ENCODE measurements at places on chromosomes 7 and 10.

DNA sequence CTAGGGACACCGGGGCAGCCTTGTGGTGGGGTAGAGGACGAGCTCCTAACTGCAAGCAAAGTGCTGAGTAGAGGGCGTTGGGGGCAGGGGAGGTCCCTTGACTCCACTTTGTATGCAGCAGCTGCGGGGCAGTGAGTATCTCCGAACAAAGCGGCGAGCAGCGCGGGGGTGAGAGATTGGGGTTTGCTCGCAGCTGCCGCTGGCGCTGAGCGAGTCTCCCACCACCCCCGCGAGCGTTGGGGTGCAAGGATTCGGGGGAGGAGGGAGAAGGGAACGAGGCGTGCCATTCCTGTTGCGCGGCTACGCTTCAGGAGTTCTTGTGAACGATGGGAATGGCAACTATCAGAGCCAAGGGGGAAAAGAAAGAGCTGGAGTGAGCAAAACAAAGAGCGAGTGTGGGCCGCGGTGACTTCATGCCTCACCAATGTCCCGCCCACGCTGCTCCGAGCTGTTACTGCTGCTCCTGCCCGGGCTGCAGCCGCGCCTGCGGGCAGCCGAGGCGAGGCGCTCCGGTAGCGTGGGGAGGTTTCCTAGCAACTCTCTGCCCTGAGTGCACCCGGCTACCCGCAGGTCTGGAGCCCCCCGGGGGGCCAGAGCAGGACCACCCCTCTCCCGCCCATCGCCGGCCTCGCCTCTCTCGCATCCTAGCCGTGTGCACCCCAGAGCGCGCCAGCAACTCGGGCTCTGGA is at the start of gene ITGB8:
TSS of gene ITGB8 (plus strand) at position 662 of the 689 bp plus-strand sequence. CDS start 907 bp downstream, outside the sequence.
- DNase-seq = peak; percentile 72

DNA sequence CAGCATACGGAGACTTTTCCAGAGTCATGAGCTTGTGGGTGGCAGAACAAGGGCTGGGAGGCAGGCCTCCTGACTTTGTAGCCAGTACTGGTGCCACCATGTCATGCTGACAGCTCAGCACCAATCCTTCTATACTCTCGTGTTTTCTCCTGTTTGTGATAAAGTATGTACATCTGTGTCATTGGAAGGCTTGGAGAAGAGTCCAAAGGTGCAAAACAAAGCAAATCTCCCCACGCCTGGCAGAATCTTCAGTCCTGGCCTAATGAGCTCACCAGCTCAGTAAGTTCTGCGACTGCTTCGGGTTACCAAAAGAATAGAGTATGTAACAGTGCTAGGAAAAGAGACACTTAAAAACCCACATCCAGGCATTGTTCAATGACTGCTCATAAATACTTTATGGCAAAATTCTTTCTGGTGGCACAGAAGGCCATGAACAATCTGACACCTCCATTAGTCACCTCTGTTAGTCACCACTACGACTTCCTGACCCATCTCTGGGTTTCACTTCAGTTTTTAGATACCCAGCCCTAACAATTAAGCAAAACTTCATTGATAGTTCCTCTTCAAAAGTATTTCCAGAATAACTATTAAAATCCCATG is 24.5 kb downstream of the STEAP1 start:
- DNase-seq = peak; percentile 74

DNA sequence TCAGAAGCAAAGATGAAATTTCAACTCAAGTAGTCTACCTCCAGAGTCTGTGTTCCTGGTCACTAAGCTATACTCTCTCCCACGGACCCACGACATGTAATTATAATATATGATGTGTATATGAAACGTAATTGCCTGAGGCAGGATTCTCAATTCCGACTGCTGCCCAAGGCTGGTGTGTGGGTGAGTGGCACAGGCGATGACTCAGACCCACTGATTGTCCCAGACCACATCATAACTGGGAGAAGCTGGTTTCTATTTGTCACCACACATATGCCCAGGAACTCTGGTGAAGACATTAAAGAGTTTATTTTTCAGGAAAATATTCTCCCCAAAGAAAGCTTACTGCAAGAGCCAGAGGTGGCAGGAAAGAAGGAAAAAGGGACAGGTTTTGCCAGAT is 219.3 kb downstream of the JAZF1 start:
- DNase-seq = peak; percentile 35

DNA sequence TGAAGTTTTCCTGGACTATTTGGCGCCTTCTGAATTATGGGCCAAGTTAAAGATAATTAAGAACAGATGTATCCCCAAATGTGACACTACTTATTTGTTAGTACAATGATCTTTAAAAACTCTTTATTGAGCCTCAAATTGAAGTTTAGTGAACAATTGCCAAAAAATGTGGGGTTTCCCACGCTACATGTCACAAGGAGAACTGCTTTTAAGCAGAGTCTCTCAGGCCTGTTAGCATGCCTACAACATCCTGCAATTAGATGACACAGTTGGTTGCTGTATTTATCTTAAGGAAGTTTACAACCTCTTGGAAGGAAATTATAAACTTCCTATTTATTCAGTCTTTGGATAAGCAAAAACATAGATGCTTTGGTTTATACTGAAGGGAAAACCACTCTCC is 733.0 kb downstream of the TNS3 start:
- peak; percentile 78 for DNase-seq

DNA sequence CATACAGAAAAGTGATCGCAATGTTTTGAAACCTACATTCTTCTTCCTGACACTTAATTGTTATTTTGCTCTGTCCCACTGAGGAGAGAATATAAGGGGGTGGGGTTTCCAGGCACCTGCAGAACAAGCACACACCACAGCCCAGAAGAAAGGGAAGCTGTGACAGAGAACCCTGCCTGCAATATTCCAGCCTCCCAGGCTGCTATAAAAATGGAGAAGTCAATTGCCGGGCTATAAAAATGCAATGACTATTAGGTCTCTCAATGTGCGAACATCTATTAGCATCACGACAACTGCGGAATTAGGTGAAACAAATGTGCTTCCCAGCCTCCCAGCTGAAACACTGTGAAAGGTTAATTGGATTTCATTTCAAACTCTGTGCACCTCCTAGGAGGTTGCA is 145.3 kb upstream of the FRMD4A start:
- DNase-seq = no peak

DNA sequence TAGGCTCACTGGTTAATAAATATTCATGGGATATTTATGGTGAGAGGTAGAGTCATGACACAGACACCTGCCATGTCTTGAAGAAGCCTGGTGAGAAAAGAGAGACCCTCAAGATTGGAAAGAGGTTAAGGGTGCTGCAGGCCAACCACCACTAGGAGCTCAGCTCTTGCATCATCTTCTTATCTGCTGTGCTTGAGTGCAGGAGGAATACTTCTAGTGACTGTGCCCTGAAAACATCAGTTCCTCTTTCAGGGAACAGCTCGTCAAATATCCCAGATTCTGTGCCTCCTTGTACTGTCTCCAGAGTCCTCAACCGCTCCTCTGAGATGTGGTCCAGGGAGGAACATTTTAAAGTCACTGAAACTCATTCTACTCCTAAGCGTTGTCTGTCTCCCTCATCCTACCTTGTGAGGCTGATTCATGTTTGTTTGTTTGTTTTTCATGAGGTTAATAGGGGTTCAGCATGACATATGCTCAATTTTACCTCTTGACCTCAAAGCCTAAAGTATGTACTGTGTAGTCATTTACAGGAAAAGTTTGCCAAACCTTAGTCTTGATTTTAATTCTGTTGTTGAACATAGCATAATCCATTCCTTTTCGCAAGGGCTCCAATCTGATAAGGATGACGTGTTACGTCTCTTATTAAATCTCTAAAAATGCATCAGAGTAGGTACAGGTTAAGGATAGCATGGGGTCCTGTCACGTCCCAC is 293.1 kb downstream of the C7orf25 start:
- DNase-seq = no peak

DNA sequence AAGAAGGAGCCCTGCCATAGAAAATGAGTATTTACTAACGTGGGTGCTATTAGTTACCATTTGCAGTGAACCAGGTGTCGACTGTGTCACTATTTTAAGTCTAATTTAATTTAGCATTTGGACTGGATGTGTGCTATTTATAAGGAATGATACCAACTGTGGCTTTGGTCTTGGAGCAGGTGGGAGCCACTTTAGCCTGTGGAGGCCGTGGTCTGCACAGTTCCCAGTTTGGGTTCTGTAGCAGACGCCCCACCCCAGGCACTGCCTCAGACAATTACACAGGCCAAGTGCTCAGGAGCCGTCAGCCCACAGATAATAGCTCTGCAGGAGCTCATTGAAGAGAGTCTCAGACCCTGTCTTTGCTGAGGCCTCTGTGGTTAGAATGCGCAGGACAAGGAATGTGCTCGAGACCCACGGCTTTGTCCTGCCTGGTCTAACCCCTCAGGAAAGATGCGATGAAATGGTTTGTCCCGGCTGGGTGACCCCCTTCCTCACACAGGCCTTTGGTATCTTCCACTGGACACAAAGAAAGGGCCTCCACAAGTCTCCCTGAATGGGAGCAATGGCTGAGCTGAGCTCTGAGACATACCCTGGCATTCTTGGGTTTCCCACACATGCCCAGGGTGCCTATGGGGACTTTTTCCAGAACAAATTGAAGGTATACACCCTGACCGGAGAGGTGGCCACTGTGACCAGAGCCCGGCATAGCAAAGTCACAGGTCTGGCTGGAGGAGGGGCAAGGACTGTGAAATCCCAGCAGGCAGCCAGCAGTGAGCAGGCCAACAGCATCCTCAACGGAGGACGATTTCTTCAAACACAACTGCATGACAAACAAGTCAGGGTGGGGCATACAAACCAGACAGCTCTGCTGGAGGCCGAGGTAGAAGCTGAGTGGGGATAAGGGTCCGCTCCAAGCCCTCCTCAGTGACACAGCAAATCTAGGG is 251.2 kb downstream of the ARHGAP12 start:
- no peak for DNase-seq

DNA sequence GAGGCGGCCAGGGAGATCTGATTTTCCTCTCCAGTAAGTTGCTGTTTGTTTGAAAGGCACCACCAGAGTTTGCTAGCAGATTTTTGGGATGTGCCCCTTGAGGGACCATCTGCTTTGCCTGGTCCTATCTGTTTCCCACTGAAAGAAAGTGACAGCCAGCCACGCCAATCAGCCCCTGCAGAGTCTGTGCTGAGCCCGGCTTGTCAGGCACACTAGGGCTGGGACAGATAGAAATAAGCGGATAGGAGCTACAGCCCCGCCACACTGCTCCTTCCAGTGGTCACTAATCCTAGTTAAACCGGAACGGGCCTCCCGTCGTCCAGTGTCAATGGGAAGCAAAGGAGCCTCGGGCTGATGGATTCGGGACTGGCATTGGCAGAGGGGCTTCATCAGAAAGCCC is 161.9 kb upstream of the PRR15 start:
- no peak for DNase-seq

DNA sequence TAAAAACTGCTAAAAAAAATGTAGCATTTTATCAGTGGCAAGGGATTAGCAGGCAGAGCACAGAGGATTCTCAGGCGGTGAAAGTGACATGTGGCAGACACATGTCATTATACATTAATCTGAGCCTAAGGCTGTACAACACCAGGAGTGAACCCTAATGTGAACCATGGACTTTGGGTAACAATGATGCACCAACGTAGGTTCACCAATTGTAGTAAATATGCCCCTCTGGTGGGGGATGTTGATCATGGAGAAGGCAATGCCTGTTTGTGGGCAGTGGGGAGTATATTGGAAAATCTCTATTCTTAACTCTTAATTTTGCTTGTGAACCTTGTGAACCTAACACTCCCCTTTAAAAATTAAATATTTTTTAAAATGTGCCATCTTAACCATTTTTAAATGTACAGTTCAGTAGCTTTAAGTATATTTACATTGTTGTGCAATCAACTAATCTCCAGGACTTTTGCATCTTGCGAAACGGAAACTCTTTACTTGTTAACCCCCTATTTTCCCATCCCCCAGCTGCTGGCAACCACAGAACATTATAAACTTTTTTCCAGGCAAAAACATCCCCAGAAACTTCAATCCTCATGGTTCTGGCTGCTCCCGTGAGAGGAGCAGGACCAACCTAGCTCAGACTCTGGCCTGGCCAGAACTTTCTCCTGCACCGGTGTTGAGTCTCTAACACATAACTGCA is 29.9 kb downstream of the LRRC20 start:
- no peak for DNase-seq

GRCh38 chr10:114486938-114487814 is 82.9 kb upstream of the AFAP1L2 start:
- DNase-seq = no peak

- no peak for DNase-seq
Measured at GRCh38 chr10:4426866-4427265, 399.1 kb upstream of the AKR1E2 start.

DNA sequence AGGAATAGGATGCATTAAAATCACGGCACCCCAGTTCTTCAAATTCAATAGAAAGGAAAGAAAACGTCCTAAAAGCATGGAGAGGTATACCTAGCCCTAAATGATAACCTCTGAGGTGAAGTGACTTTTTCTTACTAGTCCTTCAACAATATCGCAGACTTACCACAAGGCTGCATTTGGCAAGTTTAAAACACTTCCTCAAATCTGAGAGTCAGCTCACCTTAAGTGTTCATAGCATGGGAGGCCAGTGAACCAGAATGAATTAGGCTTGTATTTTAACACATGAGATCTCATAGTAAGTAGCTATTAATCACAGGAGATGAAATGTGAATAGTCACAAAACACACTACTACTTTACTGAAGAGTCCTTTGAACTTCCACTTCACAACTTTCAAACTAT is 124.2 kb downstream of the RNF32 start:
- no peak for DNase-seq

DNA sequence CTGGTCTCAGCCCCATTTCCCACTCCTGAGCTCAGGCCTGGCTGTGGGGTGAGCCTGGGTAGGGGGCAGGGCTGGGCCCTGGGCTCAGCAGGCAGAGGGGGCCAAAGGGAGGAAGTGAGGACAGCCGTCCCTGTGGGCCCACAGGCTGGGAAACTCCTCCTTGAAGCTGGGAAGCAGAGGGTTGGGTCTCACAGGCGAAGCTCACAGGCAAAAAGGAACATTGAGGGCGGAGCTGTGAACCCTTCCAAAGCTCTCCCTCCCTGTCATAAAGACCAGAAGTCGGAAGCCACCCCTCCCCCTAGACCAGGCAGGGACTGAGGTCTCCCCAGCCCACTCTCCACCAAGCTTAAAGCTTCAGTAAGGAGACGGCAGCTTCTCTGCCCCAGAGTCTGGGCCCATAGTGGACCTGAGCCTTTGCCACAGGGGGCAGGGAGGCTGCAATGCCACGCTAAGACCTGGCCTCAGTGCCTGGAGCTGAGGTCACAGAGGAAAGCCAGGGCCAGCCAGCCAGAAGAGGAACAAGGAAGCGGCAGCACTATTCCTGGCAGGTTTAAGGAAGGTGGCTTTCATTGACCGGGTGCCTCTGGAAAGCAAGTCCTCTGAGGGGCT is 1.0 kb upstream of the KCP start:
- no peak for DNase-seq

DNA sequence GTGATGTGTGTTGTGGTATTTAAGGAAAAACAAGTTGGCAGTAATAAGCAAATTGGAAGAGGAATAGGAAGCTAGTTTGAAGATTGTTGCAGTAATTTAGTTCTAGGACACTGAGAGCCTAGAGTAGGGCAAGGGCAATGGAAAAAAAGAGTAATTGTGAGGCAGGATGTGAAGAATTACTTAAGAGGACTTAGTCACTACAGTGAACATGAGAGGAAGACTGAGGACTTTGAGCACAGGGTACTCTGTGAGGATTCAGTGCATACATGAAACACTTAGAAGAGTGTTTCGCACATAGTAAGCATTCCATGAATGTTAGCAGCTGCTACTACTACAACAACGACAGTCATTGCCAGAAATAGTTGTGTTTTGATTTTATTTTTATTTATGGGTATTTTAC is 30.9 kb upstream of the DKK1 start:
- DNase-seq = no peak

GRCh38 chr7:155173905-155174304 is 103.8 kb downstream of the HTR5A start:
- no peak for DNase-seq

Measured in AG09309 (cell line).